Stimulated activated CD4-positive, alpha-beta T cell treated with anti-CD3 and anti-CD28 coated beads, Interleukin-2, amount 100 ng/mL, for 24 hours (primary cell): ENCODE measurements at places on chromosomes 3 and 15.

- DNase-seq, result no peak
Measured at GRCh38 chr15:39248204-39248603, 332.7 kb upstream of the THBS1 start.

- DNase-seq, result no peak
Measured at GRCh38 chr3:38628835-38629234, 20.7 kb downstream of the SCN5A start.

- DNase-seq, result no peak
Measured at GRCh38 chr3:100463002-100463401, 29.4 kb upstream of the TMEM45A start.

DNA sequence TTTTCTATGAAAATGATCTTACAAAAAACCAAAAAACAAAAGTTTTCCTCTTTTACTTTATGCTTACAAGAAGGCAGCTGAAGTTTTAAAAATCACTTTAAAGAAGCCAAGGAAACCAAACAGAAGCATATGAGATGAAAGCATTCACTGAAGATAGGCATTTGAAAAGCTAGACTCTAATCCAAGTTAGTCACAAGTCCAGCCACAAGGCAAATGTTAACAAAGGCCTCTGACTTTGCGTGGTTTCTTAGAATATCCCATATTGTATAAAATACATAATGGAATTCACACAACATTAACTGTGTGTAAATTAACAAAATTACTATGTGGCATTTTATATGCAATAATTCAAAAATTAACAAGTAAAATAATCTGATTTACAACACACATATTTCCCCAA is 17.7 kb downstream of the MRPL3 start:
- no peak for DNase-seq

GRCh38 chr15:68298882-68299381 is 21.4 kb downstream of the FEM1B start:
- no peak for DNase-seq

- DNase-seq, result no peak
Measured at GRCh38 chr3:187951452-187952190, 202.3 kb upstream of the LPP start.

GRCh38 chr15:89217031-89217430 is 4.3 kb downstream of the RLBP1 start:
- no peak for DNase-seq

DNA sequence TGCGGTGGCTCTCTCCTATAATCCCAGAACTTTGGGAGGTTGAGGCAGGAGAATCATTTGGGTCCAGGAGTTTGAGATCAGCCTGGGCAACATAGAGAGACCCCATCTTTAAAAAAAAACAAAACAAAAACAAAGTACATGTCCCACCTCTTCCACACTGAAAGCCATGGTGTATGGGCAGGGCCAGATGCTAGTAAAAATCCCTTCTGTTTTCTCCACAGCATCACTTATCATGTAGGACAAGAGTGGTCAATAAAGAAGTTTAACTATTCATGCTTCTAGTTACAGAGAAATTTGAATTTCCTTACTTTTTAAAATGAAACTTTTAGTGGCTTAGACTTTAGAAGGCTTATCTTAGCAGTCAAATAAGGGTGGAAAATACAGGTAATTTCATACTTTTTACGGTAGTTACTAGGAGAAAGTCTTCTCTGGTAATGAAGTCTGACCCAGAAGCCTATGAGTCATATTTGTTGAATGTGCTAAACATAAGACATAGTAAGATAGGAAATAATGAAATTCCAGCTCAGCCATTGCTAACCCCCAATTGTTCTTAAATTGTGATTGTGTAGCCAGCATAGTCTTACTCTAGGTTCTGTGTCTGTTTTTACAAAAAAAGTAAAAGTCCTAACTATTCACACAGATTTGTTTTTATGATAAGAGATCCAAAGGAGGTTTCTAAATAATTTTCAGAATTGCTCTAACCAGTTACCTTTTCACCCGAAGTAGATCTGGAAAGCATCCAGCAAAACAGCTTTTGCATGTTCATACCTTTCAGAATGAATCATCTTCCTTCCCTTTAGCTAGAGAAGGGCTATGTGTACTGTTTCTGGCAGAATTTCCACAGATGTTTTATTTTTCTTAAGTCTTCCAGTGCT is 16.4 kb upstream of the ZNF609 start:
- no peak for DNase-seq

GRCh38 chr3:105284876-105285275 is 81.8 kb upstream of the ALCAM start:
- no peak for DNase-seq

DNA sequence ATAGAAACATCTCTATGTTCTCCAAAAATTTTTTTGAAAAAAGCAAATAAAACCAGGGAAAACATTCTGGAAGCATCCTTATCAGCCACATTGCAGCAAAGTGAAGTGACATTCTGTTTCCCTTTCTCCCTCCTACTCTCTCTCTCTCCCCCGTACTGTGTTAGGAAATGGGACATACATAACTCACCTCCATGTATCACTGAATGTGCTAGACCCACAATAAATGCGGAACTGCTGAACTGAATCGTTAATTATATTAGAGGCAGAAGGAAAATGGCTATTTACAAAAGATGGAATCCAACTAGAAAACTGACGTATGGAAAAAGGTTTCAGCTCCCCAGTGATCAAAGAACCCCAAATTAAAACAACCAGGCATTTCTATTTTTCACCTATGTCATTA is 129.8 kb downstream of the MINAR1 start:
- DNase-seq, result no peak

- DNase-seq, result no peak
Measured at GRCh38 chr3:100927775-100928174, 65.4 kb downstream of the ABI3BP start.
